ENCODE measurements at places on chromosomes 16 and 17.

- no peak for DNase-seq
Observed at GRCh38 chr16:12460064-12460392, 343.7 kb downstream of the CPPED1 start.

GRCh38 chr17:44541884-44542581 lies 15.3 kb upstream of the FZD2 start:
- no peak for DNase-seq

- DNase-seq, result no peak
Observed at GRCh38 chr16:3856367-3857141, 24.0 kb downstream of the CREBBP start.

DNA sequence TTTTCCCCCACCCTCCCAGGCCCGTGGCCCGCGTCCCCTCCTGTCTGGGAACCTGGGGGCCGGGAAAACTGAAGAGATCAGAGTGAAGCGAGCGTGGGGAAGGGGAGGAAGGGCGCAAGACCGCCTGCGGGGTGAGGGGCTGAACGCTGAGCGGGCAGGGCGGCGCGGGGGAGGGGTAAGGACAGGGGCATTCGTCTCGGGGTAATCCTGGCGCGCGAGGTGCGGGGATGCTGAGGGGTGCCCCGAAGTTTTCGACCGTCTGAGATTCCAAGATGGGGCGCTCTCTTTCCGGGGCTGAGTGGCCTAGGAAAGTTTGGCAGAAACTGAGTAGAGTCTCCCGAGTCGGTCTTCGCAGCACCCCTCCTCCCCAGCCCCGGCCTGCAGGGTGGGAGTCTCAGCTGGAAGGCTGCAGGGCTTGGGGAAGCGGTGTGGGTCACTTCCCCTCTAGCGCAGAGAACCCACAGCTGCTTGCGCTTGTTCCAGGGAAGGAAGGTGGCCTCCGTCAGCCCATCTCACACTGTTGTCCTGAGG lies 555 bp downstream of the TTYH2 start:
- DNase-seq, result no peak

DNA sequence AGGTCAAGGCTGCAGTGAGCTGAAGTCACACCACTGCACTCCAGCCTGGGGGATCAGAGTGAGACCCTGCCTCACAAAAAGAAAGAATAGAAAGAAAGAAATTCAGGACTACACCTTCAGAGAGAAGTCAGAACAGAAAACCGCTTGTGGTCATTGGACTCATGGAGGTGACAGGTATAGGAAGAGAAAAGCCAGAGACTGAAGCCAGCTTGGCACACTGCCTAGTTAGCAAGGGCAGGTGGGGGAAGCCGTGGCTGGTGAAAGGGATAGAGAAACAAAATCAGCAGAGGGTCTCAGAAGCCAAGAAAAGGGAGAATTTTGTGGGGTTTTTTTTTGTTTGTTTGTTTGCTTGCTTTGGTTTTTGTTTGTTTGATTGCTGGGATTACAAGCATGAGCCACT lies 32.9 kb upstream of the SKAP1 start:
- DNase-seq, result no peak

DNA sequence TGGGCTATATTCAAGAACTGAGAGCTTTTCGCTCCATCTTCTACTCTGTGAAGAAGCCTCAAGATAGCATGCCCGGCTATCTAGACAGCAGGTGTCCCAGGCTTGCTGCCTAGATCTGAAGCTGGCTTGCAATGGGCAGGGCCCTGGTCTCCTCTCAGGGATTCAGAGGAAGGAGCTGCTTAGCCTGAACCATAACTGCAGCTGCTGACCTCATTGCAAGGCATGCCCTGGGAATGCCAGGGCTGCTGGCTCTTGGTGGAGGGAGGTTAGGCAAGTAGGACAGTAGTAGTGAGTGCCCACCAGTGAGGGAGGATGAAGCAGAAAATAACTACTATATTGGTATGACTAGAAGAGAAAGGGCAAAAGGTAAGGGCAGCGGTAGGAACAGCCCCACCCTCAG lies 21.3 kb upstream of the SLC35B1 start:
- no peak for DNase-seq

DNA sequence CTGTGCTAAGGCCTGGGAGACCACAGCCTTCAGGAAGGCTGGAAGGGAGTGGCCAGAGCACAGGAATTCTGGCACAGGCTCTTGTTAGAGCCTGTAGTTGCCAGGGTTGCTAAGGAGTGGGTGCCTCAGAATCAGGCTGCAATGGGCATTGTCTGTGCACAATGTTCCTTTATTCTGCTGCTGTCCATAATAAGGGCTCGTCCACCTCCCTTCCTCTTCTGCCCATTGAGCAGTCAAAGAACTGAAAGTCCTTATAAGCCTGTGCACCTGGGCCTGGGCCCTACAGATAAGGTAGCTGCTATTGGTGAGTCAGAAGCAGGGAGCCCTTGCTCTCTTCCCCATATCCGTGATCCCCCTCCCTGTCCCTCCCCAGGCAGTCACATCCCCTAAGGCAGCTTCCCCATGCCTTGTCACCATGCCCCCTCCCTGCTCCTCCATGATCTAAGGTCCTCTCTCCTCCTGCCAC lies 5.4 kb upstream of the CNGB1 start:
- no peak for DNase-seq

DNA sequence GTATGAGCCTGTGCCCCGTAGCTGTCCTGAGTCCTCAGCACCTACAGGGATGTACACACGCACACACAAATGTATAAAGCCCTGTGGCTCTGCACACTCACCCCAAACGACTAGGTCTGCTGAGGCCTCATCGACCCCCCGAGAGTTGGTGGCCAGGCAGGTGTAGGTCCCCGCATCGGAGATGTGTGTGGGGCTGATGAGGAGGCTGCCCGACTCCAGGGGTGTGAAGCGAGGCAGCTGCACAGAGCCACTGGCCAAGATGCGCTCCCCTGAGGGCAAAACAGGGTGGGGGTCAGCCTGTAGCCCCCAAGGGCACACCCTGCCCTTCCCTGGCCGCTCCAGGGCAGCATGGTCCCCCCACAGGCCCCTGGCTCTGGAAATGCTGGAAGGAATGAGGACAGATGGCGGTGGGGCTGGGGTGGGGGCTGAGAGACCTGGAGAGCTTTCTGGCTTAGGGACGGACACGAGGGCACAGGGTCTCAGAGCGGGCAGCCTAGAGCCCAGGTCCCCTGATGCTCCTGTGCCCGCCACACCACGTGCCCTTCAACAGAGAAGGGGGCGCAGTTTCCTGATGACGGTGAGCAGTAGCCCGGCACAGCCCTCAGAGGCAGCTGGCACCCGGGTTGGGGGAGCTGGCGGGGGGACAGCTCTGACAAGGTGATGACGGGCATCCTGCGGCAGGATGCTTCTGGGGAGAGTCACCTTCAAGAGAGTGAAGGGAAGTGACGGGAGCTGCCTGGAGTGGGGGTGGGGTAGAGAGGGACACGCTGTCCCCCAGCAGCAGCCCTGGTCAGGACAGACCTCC lies 119.8 kb upstream of the CDC42EP4 start:
- DNase-seq, result no peak

- DNase-seq, result no peak
Observed at GRCh38 chr16:4231886-4232285, 10.0 kb downstream of the SRL start.

- no peak for DNase-seq
Observed at GRCh38 chr17:12927541-12928425, 90.0 kb downstream of the ELAC2 start.

GRCh38 chr17:81682565-81683207 lies 911 bp downstream of the ARL16 start:
- DNase-seq, result no peak

DNA sequence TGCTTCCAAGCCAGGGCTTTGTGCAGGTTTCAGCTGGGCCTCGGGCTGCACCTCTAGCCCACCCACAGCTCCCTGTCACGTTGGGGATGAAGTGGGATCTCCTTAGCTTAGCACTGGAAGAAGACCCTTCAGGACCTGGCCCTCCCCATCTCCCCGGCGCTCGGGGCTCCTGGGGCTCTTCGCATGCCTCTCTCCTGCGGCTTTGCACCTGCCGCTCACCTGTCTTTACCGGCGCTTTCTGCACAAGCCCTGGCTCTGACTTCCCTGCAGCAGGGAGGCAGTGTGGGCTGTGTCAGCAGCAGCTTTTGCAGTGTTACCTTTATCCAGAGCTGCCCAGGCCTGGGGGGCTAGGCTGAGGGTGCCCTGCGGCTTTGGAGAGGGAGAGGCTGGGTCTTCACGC lies 52.3 kb downstream of the NT5M start:
- DNase-seq, result no peak

- DNase-seq, result no peak
Observed at GRCh38 chr16:87044032-87044382, 273.2 kb downstream of the C16orf95 start.

GRCh38 chr16:47143677-47144558 lies at the start of gene NETO2:
NETO2 (minus strand) TSS chr16:47143945; CDS start chr16:47143612, 333 bp downstream.
- DNase-seq, result peak; percentile 65

DNA sequence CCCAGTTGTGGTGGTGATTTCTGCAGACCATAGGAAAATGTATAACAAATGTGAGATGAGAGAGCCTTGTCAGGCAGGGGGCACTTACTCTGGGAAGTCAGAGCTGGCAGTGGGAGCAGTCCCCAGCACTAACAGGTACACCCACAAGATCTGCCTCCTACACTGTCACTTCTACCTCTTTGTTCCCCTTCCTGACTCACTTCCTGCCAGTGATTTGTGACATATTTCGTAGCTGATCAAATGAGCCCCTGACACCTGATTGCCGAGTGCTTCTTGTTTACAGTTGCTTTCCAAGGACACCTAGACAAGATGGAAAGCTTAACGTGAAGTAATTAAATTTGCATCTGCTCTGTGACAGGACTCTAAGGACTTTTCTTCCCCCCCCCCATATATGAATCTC lies 40.5 kb downstream of the FTO start:
- DNase-seq, result no peak

DNA sequence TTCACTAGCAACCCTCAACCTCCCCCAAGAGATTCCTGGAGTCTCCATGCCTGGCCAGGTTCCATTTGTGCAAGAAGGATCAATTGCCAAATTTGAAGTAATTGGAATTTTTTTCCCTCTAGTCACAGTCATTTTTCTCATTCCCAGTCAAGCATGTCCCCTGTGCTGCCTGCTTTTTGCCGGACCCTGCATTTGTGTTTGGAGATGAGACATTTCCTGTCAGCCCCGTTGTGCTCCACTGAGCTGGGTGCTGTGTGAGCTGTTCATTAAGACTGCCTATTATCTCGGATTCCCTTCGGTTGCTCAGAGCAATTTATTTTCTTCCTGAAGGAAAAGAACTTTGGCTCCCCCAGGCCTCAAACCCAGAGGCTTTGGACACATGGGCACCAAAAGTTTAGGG lies 201.0 kb upstream of the NLRP1 start:
- DNase-seq, result no peak
